ENCODE measurements at places on chromosomes 4 and X. TPM values are rescaled to one million over a fixed set of nuclear protein-coding genes. Genes with fewer than 3 reads are reported as not detected.

SPANXB1 gene
- 0.33 TPM for total RNA-seq

DNA sequence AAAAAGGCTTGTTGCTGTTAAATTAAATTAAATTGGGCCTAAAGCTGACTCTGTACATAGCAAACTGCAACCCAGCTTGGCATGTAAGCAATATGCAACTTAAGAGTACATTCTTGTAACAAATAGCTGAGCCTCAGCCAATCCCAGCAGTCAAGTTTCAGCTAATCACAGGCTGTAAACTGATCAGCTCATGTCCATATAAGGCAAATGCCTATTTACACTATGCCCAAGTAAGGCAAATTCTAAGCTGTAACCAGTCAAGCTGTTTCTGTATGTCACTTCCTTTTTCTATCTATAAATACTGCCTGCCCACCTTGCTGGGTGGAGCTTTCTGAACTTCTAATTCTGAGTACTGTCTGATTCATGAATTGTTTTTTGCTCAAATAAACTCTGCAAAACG is 429.1 kb upstream of the FTHL17 start:
- DNase-seq = no peak

MEPE gene
- total RNA-seq = not detected

HS3ST1 gene
- 4.2 TPM for total RNA-seq

DNA sequence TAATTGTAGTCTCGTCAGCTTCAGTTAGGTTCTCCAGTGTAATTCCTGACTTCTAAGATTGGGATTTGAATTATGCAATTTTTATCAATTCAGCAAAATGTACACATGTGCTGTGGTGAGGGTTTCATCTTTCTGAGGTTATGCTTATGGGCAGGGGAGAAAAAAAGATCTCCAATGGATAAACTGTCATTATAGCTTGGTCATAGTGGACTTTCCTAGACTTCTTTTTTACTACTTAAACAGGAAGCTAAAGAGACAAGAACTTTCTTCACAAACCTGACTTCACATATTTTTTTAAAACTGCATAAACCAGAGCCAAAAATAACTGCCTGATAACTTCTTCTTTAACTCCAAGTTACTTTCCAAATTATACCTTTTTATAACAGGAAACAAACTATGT is 21.7 kb upstream of the SPP1 start:
- no peak for DNase-seq

ZNF41 gene
- total RNA-seq = 11.1 TPM

DNA sequence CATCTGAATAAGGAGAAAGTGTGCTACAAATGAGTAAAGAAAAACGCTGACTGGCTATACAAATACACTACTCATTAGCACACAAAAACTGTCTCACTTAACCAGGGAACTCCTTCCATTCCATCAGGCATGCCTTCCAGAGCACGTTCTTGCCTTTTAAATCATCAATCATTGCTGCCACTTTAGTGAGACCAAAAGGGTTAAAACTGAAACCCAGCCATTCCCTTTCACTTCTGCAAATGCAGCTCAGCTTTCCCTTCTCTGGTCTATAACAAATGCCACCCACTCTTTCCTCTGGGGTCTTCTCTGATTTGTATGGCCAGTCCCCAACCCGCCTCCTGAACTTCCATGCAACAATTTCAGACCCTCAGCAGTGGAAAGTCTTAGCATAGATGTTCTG is 231.5 kb downstream of the TRIML1 start:
- DNase-seq = no peak

DNA sequence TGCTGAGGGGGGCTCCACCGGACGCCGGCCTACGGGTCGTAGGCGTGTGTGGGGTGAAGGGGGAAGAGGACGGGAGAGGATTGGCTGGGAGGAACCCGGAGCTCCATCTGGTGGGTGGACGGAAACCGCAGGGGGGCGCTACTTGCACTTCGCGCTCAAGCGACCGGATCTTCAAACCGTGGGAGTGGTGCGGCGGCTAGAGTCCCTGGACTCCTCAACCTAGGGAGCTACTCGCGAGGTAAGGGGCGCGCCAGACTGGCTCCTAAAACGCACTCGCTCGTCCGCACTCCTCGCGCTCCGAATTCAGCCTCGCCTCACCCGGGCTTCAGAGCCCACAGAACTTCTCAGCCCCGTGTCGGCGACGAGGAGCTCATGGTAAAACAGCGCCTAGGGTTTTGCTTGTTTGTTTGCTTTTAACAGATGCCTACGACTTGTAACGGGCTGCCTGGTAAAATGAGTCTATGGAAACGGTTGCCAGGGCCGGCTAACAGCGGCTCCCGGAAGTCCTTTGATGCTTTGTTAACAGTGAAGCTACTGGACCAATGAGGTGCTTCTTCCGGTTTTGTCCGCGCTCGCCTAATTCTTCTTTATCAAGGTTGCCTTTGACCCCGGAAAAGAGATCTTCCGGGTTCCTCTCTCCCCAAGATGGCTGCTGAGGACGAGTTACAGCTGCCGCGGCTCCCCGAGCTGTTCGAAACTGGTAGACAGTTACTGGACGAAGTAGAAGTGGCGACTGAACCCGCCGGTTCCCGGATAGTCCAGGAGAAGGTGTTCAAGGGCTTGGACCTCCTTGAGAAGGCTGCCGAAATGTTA is at the start of gene IGBP1:
TSS of gene IGBP1 (plus strand) at position 145 of the 813 bp plus-strand sequence. CDS start at position 646, 501 bp downstream.
- DNase-seq = peak; percentile 80

DNA sequence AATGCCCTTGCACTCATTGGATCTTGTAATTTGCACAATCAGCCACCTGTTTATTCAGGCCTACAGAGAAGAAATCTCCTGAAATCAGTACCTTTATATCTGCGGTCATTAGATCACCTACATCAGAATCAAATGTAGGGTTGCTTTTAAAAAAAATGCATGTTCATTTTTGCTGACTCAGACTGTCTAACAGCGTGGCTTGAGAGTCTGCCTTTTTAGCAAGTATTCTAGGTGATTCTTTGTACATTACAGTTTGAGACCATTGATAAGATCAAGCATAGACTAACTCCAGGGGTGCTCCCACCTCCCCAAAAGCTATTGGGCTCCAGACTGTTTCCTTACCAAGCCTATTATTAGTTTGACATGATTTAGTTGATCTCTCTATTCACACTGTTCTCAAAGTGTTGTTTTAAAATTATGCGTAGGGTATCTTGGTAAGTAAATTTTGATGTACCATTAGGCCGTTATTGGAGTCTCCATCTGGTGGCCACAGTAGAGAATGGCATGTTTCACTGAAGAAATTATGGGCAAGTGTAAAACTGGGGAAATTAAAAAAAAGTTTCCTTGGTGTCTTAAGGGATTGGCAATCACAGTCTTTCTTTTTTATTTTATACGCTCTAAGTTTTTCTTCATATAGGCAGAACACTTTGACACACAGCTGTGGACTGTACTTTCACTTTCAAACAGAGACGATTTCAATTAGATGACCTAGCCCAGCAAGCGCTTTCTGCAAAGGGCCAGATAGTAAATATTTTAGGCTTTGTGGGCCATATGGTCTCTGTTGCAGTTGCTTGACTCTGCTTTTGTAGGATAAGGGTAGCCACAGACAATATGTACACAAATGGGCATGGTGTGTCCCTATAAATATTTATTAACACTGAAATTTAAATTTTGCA is 33.7 kb upstream of the MSL3 start:
- DNase-seq = peak; percentile 44

GRCh38 chr4:177413656-177414055 is 28.6 kb downstream of the AGA start:
- DNase-seq = no peak

DNA sequence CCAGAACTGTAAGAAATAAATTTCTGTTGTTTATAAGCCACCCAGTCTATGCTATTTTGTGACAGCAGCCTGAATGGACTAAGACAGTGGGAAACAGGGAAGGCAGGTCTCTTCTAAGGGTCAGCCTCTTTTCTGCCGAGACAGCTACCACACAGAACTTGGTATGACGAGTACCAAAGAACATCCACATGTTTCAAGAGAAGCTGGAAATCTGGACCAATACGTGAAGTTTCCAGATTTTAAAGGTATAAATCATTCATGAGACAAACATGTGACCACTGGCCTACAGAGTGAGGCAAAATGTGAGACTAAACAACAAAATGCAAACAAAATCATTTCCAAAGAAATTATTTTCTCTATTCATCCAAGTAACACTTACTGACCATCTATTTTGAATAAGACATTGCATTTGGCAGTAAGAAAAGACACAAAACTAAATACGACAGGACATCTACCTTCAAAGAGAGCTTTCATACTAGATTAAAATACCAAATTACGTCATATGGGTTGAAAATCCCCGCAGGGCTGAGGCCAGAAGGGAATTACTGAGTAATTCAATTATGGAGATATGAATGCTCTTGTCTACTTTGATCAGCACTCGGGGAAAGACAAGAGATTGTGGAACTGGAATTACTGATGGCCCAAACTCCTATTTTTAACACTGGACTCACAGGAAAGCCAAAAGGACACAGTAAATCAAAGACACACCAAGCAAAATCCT is 7.2 kb downstream of the SCARB2 start:
- no peak for DNase-seq

SYTL5 gene
- total RNA-seq = 0.17 TPM

DNA sequence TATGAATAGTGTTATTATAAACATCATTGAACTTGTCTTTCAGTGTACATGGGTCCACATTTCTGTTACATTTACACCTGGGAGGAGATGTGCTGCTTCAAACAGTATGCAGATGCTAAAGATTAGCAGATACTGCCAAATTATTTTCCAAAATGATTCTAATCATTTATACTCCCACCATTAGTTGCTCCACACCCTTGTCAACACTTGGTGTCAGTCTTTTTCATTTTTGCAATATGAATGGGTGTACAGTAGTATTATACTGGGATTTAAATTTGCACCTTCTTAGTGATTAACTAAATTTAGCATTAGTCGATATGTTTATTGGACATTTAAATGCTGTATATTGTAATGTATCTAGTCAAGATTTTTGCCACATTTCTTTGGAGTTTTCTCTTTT is 131.6 kb upstream of the GRID2 start:
- DNase-seq = peak; percentile 30

GRCh38 chrX:48616576-48616975 is 19.3 kb downstream of the WDR13 start:
- DNase-seq = no peak

GRCh38 chr4:156346959-156347385 is 393.3 kb upstream of the CTSO start:
- DNase-seq = peak; percentile 36

C4orf50 gene
- total RNA-seq = not detected

GRCh38 chr4:53693408-53693807 is 102.1 kb upstream of the LNX1 start:
- DNase-seq = no peak

DNA sequence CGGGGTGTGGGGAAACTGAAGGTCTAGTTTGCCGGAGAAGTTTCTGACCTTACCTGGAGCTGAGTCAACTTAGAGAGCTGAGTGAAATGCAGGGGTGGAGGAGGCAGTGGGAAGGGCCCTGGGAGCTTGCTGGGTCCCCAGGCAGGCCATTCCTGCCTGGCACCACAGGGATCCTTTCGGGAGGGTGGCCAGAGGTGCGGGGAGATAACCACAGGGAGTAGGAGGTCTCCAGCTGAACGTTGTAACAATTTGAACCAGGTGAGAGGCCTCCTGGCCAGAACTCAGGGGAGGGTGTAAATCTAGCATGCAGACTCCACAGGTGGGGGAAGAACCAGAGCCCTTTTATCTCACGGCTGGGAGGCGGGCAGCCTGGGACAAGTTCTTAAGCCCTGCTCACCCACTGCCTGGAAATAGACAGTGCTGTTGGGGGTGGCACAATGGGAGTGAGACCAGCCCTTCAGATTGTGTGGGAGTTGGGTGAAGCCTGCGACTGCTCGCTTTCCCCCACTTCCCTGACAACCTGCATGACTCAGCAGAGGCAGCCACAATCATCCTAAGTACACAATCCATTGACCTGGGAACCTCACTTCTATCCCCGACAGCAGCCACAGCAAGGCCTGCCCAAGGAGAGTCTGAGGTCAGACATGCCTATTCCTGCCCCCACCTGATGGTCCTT is 247.4 kb downstream of the ADGRA3 start:
- peak; percentile 12 for DNase-seq

DNA sequence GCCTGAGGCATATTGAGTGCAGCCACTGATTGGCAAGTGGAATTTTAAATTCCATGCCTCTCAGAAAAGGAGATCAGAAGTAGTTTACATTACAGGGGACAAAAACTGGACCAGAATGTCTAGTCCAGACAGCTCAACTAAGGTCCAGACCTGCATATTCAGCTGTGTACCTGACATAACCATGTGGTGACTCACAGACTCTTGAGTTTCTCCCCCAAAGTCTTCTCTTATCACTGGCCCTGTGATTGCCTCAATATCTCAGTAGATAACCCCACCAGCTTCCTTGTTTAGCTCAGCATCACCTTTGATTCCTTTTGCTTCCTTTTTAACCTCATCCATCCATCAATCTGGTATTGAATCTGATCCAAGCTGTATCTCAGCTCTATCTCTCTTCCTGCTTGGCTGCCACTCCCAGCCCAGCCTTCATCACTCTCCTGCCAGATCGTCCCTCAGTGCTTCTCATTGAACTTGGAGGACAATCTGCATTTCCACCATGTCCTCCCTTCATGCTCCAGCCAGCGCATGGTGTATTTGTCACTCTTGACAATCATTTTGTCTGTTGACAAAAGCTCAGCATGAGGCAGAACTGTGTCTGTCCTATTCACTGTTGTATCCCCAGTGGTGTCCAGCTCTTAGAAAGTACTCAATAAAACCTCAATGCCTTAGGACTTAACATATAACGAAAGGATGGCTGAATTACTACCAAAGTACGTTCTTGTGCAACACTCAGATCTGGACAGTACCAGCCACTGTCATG is 27.8 kb upstream of the SLC2A9 start:
- DNase-seq = no peak

DNA sequence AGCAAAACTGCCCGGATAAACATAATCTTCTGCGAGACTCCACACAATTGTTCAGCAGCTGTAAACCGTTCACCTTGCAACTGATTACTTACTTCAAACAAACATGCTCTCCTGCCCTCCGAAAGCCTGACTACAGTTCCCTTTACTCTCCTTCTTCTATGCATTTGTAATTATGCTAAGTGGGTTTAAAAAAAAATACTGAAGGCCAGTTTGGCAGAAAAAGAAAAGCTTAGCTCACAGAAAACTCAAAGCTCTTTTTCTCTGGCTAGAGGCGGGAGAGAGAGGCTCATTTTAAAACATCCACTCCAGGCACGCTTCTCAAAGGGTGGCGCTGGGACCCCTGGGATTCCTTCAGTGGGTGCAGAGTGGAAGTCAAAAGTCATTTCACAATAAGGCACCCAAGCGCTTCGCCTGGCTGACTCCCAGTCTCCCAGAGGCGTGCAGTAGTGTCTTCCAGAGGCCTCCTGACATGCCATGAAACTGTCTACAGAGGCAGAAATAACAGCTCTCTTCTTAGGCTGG is 1.9 kb downstream of the DHRSX start:
- no peak for DNase-seq

- no peak for DNase-seq
Observed at GRCh38 chrX:40855932-40856515, 120.7 kb upstream of the MED14 start.

ASB12 gene
- not detected for total RNA-seq

FAM47C gene
- not detected for total RNA-seq

Data from PC-3 (cell line).